ENCODE measurements at places on chromosomes 12 and 14. TPM values are rescaled to one million over a fixed set of nuclear protein-coding genes. Genes with fewer than 3 reads are reported as not detected.

The GNG2 gene
- total RNA-seq, result 6.8 TPM

GRCh38 chr14:80387563-80387981, 176.3 kb upstream of the DIO2 start:
- no peak for DNase-seq

- peak; percentile 4 for DNase-seq
Observed at GRCh38 chr12:62484233-62484632, 17.6 kb downstream of the MON2 start.

GRCh38 chr12:42987216-42987650, 397.7 kb upstream of the PRICKLE1 start:
- DNase-seq, result no peak

- DNase-seq, result no peak
Observed at GRCh38 chr12:68633614-68634558, 23.2 kb downstream of the RAP1B start.

The OTX2 gene
- total RNA-seq, result not detected

GRCh38 chr12:100128512-100128908, 14.2 kb downstream of the BLTP3B start:
- peak; percentile 54 for DNase-seq

The GRIP1 gene
- 8.4 TPM for total RNA-seq

The FITM1 gene
- total RNA-seq, result not detected

DNA sequence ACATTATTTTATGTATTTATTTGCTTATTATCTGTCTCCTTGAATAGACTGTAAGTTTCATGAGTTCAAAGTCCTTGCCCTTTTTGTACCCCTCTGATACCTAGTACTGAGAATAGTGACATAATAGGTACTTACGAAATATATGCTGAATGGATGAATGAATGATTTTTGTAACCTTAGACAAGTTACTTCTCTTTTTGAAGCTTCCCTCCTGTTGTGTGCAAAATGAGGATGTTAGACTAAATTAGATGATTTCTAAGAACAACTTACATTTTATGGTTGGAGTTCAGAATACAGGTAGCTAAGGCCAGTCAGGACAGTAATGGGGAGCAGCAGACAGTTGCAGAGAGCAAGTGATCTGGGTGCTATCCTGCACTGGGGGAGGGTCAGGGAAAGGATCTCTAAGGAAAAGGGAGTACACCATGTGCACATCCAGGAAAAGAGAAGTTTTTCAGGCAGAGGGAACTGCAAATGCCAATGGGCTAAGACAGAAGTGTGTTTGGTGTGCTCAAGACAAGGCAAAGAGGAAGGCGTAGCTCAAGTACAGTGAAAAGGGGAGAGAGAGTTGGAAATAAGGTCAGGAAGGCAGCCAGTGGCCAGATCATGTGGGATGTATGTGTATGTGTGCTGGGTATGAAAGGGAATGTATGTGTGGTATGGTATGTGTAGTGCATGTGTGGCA, 59.4 kb upstream of the AMIGO2 start:
- DNase-seq, result no peak

The GALNT16 gene
- 0.33 TPM for total RNA-seq

The CAPZA3 gene
- total RNA-seq, result not detected

- DNase-seq, result no peak
Observed at GRCh38 chr12:108949976-108950375, 70.1 kb downstream of the DAO start.

The PIP4P1 gene
- total RNA-seq, result 32.9 TPM

- no peak for DNase-seq
Observed at GRCh38 chr12:57753756-57754337, 1.1 kb upstream of the MARCHF9 start.
